ENCODE measurements at places on chromosomes 2 and 18.

DNA sequence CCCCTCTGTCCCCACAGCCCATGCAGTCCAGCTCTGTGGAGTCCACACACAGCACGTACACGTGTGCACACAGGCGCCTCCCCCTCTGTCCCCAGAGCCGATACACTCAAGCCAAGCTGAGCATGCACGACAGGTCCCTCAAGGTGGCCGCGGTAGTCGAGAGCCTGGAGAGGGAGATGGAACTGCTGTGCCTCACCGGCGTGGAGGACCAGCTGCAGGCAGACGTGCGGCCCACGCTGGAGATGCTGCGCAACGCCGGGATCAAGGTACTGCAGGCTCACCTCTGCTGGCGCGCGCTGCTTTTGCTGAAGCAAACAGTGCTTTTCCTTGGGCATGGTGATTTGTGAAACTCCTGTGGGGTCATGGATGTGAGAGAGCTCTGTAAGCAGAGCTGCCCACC is 58.5 kb upstream of the NFATC1 start:
- DNase-seq = no peak

DNA sequence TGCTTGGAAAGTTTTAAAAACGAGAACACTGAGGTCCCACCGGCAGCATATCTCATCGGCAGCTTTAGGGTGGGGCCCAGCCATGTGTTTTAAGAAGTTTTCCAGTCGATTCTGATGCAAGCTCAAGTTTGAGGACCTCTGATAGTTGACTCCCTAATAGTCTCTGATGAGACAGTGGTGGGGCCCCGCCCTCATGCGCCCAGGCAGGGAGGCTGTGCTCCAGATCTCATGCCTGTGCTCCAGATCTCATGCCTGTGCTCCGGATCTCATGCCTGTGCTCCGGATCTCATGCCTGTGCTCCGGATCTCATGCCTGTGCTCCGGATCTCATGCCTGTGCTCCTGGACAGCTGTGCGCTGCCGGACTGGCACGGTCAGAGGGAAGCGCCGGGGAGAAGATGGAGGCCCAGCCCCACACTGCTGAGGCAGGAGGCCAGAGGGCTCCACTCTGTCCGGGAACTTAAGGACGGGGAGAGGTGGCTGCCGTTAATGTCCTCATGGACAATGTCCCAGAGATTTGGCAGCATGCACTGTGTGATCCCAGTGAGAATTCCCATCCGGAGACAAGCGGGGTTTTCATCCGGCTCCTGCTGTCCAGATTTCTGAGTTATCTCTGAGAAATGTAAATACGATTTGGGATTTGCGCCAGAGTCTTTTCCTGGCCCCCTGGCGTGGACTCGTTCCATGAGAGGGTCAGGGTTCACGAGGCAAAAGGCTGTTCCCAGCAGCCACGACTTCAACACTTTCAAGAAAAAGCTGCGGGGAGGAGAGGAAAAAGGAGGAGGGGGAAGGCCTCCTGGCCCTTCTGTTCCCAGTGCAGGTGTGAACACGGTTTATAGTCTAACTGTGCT is 9.4 kb upstream of the COLEC11 start:
- DNase-seq = no peak

DNA sequence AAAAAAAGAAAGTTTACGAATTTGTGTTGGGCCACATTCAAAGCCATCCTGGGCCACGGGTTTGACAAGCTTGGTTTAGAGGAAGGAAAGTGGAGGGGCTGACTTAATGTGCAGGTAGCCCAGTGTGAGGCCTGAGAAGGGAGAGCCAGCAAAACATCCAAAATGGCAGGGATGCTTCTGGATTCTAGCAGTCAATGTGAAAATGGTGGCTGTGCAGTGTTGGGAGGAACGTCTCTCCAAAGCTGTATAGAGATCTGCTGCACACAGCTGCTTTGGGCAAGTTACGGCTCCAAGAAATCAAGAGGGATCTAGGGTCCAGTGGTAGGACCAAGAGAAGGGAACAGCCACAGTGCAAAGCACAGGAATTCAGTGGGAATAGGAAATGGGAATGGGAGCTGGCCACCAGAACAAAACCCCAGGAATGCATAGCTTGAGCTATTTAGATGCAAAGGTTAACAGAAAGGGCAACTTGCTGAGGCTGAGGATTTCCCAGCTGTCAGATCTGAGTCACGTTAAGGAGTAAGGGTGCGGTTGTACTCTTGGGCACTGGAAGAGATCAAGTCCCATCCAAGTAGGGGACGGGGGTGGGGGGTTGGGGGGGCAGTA is 70.6 kb downstream of the B3GNT2 start:
- DNase-seq = no peak

DNA sequence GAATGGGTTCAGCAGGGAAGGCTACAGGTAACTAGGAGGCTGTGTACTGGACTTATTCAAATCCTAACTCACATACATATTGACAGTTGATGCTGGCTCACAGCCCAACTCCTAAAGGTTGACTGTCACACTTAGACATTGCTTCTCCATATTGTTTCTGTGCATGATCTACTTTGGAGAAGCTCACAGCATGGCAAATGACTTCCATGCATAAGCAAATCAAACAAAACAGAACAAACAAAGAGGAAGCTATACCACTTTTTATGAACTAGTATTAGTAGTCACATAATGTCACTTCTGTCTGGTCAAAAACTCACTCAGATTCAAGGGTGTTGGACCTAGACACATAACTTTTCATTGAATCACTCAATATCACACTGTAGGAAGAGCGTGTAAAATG is 43.8 kb upstream of the CDH19 start:
- no peak for DNase-seq

DNA sequence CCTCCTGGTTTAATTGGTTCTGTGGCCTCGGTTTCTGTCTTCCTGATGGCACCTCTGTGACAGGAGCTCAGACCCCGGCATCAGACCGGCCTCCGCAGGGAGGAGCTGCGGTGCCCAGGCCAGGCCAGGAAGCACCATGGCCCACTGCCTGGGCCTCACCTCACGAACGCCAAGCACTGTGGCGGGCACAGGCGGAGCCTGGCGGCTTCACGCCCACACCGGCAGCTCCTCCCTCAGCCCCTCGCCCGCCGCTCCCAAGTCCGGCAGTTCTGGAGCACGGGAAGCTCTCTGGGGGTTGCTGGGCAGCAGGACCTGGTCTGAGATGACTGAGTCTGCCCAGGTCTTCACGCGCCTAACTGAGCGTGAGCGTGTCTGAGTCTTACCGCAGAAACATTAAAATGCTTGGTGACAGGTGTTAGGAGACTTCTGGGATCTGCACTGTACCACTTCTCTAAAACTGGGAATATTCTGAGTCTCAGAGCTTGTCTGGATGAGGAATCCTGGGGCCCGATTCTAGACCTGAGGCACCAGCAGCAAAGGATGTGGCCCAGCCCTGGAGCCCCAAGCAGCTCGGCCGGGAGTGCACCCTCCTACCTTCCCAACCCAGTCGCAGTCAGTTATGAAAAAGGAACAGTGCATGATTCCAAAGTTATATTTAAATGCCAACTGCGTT is 21.9 kb downstream of the RTP5 start:
- no peak for DNase-seq

DNA sequence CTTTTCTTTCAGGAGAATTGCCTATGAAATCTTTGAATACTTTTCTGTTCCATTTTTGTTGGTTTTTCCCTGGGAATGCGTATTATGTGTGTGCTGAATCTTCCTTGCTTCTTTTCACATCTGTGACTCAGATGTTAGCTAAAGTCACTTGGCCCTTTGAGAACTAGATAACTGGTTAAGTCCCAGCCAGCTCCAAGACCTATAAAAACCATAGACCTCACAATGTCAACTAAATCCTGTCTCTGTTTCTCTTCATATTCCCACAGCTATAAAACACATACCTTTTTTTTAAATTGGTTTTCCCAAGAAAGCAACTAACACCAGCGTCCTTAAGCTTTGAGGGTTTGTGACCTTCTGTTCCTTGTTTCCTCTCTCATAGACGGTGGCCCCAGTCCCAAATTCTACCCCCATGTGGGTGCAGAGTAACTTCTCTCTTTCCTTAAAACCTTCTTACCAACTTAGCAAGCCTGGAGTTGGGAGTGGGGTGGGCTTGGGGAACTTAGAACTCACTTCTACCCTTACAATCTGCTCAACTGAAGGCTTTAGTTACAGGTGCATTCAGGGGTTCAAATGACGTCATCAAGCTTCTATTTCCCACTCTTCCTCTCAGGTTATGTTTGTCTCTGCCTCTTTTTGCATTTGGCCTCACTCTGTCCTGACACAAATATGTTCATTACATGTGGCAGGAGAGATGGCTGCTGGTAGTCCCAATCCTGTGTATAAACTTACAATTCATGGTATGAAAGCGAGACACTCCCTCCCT is 58.1 kb upstream of the TGIF1 start:
- no peak for DNase-seq

- no peak for DNase-seq
Measured at GRCh38 chr2:69089266-69089665, 76.3 kb downstream of the ANTXR1 start.

DNA sequence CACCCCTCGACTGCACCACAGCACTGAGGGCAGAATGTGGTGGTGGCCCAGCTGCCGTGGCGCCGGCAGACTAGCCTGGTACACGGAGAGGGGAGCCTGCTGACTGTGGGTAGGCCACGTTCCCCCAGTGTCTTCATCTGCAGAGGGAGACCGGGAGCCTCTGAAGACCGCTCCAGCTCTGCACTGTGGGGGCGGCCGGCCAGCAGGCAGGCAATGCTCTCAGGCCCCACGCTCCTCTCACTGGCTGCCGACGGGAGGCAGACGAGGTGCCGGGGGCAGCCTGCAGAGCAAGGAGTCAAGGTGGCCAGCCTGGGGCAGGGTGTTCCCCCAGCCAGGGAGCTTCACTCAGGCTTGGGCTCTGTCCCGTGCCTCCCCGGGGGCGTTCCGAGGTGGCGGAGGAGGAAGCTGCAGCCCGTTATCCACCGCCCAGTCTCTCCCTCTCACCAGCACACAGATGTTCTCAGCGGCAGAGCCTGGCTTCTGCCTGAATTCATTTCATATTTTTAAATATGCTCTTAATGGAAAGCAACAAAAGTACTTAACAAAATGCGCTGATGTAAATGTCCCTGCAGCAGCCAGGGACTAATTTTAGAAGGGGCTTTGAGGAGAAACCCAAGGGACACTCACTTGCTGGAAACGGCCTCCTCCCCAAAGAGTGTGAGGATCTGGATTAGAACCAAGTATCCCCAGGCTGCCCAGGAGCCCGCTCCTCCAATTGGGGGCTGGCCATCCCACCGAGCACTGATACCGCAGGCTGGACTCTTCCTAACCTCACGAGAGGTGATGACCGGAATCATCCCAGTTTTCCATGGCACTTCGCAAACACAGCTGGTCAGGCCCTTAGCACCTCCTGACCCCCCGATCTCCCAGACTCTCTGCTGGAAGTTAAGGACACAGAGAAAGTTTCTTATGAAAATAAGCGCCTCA is 87.8 kb downstream of the HDAC4 start:
- DNase-seq = no peak

- no peak for DNase-seq
Measured at GRCh38 chr2:188032786-188033185, 258.9 kb upstream of the GULP1 start.

GRCh38 chr2:39642051-39642718 is 23.5 kb upstream of the TMEM178A start:
- DNase-seq = no peak

- no peak for DNase-seq
Measured at GRCh38 chr2:54818226-54818625, 94.8 kb downstream of the EML6 start.

DNA sequence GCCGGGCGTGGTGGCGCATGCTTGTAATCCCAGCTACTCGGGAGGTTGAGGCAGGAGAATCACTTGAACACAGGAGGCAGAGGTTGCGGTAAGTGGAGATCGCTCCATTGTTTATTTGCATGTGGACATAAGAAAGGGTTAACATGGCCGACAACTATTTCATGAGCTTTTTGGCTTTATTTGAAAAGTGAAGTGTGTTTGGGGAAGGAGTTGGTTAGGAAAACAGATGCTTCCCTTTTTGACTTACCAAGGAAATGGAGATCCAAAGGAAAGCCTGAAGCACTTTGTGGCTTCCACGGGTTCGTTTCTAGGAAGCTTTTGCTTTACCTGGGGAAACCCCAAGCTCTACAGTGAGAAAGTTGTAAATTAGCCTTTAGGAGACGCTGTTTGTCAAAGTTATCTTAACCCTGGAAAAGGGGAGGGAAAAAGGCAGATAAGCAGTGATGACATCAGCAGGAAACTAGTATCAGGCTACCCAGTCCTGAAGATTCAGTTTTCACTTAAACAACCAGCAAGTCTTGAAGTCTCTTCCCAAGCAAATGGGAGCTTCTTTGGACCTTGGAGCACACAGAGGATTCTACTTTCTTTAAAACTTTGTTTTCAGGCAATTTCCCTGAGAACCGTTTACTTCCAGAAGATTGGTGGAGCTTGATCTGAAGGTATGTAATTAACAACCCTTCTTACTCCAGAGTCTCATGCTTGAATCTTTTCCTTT is at the start of gene CASP10:
TSS of gene CASP10 (plus strand) at position 492 of the 715 bp plus-strand sequence. CDS start 2,637 bp downstream, outside the sequence.
- no peak for DNase-seq
